SW480 (cell line): ENCODE measurements at places on chromosomes 3 and 15.

GRCh38 chr3:57699591-57699990, 6.7 kb upstream of the DENND6A start:
- no peak for DNase-seq

DNA sequence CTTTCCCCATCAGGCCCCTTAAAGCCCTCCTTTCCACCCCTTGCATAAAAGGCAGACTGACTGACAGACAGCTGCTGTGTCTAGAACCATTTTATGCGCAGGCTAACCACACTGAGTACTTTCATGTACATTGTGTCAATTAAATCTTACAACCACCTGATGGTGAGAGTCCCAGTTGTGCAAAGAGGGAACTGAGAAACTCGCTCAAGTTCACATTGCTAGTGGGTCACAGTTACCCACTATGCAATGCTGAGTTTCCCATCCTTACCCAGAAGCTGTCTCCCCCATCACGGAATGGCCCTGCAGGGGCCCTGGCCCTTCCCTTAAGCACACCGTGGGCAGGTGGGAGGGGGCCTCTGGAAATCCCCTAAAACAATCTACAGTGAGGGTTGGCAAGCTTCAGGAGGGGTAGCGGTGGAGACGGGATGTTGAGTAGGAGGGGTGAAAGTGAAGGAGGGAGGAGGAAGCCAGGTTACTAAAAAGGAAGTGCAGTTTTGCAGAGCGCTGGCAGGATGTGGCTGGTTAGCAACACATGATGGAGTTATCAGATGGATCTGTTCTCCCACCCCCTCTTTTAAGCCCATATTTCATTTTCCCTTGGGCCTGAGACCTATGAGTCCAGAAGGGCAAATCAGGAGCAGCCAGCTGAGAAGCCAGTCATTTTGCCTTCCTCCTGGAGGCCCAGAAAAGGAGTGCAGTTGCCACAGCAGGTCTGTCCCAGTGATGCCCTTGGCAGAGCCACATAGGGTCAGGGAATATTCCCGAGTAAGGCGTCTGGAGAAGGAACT, 30.0 kb downstream of the STARD5 start:
- no peak for DNase-seq

DNA sequence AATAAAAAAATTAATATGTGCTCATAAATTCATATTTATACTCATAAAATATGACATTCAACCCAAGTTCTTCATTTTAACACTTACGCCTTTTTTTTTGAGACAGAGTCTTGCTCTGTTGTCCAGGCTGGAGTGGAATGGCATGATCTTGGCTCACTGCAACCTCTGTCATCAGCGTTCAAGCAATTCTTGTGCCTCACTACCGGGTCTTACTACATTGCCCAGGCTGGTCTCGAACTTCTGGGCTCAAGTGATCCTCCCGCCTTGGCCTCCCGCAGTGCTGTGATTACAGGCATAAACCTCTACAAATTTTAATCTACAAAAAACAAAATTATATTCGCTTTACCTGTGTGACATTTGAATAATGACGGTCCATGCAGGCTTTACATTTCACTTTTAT, 74.1 kb upstream of the SNRPN start:
- no peak for DNase-seq

DNA sequence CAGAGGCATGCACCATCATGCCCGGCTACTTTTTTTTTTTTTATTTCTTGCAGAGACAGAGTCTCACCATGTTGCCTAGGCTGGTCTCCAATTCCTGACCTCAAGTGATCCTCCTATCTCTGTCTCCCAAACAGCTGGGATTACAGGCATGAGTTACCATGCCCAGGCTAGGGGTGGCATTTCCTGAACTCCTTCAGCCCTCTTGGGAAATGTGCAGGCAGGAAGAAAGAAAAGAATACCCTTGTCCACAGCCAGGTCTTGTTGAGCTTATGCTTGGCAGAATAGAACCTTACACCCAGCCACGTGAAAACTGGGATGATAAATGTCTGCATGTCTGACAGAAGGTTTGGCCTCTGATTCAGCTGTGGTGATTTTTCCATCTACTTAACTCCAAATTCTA, 30.2 kb upstream of the SNRPN start:
- no peak for DNase-seq
